ENCODE measurements at places on chromosomes 7 and 10. TPM values are rescaled to one million over a fixed set of nuclear protein-coding genes. Genes with fewer than 3 reads are reported as not detected.

The RARRES2 gene
- total RNA-seq, result 161 TPM

The HPS6 gene
- total RNA-seq, result 44.8 TPM

The SPDYE16 gene
- total RNA-seq, result not detected

The PRXL2A gene
- total RNA-seq, result 57.5 TPM

The LIPK gene
- total RNA-seq, result not detected

The PPA1 gene
- total RNA-seq, result 587 TPM

The SPAM1 gene
- total RNA-seq, result not detected

The CHST3 gene
- total RNA-seq, result 32.3 TPM

The CTNNA3 gene
- total RNA-seq, result under 0.01 TPM

The PPP1R3C gene
- total RNA-seq, result 39.4 TPM

The TMEM236 gene
- 0.10 TPM for total RNA-seq

The EVX1 gene
- not detected for total RNA-seq

The CPA1 gene
- total RNA-seq, result not detected

The UBE3C gene
- 102 TPM for total RNA-seq

The CNPY4 gene
- total RNA-seq, result 27.4 TPM

The SPDYE2 gene
- not detected for total RNA-seq

The DBNL gene
- 158 TPM for total RNA-seq

The RAB19 gene
- total RNA-seq, result 3.5 TPM
